Hematopoietic multipotent progenitor cell treated with erythropoietin and hydrocortisone succinate and interleukin-3 and kit ligand, for 8 days (in vitro differentiated cells): ENCODE measurements at places on chromosomes 2 and 18.

DNA sequence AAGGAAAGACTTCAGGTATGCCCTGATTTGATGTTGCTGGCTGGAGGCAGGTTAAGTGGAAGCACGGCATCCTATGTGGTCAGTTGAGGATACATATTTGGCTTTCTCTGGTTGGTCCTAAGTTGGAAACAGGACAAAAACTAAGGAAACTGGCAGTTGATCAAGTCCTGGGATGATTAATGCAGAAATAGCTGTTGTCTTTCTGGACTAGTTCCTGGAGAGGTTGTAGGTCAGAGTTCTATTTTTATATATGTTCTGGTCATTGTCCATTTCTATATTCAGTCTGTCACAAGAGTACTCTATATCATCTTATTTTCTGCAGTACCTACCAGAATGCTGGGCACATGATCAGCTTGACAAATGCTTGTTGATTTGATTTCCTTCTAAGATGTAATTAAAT is 4.0 kb upstream of the SLC35F5 start:
- DNase-seq, result no peak

DNA sequence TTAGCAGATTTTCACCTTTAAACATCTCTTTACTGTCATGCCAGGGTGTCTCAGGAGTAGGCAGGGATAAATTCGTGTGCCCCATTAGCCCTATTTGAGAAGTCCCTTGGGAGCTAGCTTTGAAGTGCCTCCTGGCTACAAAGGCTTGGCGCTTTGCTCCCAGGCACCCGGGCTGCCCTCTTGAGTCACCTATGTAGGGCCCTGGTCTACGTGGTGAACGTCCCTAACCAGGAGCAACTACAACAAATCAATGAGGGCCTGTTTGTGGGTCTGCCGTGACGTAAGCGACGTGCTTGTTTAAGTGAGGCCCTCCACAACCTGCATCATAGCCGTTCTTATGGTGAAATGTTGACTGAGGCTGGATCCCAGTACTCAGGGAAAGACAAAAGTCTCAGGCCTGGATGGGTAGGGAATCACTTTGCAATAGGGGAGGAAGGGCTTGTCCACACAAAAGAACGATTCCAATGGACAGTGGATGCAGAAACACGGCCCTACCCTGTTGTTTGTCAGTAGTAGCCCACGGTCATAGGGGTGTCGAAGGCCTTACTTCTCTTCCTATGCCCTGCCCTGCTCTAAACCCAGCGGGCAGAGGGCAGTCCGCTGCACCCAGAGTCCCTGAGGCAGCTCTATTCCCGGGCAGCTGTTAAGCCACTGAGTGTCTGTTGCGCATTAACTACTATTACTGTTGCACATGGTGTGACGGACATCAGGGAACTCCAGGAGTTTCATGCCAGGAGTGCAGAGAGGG is 93.9 kb downstream of the INHBB start:
- no peak for DNase-seq

- DNase-seq, result no peak
Measured at GRCh38 chr2:19579461-19579860, 221.0 kb upstream of the OSR1 start.

DNA sequence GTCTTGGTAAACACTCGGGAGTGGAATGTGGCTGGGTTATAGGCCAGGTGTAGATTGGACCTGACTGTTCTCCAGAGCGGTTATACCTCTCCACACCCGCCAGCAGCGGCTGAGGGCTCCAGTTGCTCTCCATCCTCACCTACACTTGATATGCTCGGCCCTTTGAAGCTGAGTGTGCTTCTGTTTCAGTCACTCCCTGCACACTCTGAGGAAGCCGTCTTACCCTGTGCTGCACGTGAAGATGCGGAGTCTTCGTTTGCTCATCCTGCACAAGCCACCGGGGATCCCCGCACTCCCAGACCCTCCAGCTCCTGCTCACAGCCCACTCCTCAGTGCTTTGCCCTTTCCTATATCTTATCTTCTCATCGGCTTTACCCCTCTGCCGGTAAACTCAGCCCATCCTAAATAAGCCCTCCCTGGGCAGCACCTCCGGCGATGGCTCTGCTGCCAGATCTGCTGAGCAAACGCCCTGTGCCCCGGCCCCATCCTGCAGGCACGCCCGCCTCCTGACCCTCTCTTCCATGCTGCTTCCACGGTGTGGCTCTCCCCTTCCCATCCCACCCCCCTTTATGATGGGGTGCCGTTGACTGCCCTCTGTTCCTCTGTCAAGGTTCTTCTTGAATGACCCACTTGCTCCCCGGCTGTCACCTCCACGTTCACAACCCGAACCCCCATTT is 47.3 kb upstream of the ODC1 start:
- no peak for DNase-seq

- DNase-seq, result no peak
Measured at GRCh38 chr2:19536136-19536535, 177.7 kb upstream of the OSR1 start.

DNA sequence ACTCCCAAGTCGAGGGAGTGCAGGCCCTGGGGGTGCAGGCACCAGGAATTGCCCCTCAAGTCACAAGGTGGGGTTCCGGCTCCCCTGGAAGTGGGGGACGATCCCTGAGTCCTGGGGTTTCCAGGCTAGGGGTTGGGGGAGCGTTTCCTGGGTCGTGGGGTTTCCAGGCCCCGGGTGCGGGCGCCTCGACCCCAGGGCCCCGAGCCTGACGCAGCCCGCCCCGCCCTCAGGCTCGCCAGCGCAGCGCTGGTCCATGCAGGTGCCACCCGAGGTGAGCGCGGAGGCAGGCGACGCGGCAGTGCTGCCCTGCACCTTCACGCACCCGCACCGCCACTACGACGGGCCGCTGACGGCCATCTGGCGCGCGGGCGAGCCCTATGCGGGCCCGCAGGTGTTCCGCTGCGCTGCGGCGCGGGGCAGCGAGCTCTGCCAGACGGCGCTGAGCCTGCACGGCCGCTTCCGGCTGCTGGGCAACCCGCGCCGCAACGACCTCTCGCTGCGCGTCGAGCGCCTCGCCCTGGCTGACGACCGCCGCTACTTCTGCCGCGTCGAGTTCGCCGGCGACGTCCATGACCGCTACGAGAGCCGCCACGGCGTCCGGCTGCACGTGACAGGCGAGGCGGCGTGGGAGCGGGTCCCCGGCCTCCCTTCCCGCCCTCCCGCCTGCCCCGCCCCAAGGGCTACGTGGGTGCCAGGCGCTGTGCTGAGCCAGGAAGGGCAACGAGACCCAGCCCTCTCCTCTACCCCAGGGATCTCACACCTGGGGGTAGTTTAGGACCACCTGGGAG is 12.0 kb downstream of the SIGLEC15 start:
- peak; percentile 65 for DNase-seq

DNA sequence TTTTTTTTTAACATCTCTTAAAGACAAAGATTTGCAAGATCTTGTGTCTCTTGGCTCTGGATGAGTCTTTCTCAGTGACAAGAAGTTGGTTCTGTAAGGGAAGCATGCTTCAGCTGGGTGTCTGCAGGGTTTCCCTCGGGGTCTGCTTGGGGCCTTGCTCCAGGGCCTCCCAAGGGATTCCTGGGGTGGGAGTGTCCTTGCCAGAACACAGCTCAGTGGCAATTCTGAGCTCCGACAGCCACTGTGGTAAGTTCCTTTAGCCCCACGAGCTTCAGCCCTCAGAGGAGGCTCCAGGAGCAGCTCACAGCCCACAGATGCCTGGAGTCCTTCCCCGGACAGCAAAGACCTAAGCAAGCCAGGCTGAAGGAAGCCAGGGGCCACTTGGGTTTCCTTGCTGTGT is 52.4 kb downstream of the EMX1 start:
- no peak for DNase-seq

DNA sequence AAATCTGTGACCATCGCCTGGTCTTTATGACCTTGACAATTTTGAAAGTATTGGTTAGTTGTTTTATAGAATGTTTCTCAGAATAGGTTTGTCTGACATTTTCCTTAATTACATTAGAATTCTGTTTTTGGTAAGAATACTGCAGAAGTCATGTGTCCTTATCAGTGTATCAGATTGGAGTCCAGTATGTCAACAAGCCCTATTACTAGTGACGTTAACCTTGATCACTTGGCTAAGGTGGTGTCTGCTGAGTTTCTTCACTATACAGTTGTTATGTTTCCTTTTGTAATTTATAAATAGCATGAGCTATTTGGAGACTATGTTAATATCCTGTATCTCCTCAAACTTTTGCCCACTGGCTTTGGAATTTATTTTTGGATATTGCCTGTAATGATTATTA is 10.8 kb upstream of the IL36G start:
- DNase-seq, result no peak

GRCh38 chr2:25165992-25166875 is 2.1 kb downstream of the POMC start:
- peak; percentile 44 for DNase-seq

DNA sequence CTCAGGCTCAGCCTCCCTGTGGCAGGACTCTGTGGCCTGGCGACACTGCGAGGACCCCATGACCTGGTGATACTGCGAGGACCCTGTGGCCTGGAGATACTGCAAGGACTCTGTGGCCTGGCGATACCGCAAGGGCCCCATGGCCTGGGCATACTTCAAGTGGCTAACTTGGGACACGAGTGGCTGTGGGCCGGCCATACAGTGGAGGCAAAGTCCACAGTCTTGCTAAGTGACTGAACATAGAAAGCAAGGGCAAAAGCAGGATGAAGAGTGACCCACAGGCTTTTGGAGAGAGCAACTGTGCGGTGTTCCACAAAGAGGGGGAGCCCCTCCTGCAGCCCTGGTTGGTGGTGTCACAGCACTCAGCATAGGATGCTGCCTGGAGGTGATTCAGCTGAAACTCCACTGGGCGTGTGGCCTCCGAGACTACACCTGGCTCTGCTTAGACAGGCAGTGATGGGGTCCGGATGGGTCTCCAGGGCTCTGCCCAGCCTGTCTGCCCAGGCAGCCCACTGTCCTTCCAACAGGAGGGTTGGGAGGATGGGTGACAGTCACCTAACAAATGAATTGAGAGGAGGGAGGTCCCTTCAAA is 691.0 kb upstream of the HS6ST1 start:
- DNase-seq, result no peak

GRCh38 chr2:174784316-174784715 is 20.0 kb upstream of the CHRNA1 start:
- no peak for DNase-seq

- DNase-seq, result no peak
Measured at GRCh38 chr2:195666113-195666712, 9.2 kb downstream of the SLC39A10 start.

DNA sequence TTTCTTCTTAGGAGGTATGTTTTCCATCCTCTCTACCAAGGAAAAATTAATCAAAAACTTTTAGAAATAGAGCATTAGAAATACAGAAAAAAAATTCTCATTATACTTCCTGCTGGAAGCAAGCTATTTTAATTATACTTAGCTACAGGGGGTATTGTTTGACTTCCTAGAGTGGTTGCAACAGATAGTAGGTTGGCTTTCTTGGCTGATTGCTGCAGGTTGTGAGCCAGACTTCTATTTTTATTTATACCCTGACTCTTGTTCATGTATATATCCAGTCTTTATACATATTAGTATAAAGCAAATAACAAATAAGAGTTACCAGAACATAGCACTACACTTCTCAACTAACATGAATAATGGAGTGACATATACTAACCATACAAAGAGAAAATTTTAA is 460.8 kb upstream of the REG3G start:
- DNase-seq, result no peak

DNA sequence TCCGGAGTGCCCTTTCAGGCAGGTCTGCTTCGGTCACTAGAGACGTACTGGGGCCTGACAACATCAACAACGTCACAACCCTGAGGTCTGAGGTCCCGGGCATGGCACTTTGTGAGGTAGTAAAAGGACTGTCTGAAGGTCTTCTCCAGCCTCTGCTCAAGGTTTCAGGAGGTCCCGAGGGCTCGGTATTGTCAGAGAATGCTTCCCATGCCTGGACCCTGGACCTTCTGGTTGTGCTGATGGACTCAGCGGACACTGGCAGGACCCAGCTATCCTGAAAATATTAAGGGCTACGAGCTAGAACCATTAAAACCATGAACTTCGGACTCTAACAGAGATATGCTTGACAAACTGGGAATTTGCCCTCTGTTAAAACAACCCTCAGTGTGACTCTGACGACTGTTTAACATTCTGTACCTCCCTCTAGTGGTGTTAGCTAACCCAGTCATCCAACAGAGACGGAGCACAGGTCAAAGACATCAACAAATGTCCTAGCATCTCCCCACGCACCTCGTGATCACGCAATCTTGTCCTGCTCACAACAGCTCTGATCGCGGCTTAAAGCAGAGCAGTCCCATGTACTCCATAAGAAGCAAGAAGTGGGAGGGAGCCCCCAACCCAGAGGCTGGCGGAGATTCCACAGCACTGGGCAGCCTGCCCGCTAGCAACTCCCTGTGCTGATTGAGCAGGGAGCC is 96.5 kb downstream of the CCDC93 start:
- DNase-seq, result no peak

DNA sequence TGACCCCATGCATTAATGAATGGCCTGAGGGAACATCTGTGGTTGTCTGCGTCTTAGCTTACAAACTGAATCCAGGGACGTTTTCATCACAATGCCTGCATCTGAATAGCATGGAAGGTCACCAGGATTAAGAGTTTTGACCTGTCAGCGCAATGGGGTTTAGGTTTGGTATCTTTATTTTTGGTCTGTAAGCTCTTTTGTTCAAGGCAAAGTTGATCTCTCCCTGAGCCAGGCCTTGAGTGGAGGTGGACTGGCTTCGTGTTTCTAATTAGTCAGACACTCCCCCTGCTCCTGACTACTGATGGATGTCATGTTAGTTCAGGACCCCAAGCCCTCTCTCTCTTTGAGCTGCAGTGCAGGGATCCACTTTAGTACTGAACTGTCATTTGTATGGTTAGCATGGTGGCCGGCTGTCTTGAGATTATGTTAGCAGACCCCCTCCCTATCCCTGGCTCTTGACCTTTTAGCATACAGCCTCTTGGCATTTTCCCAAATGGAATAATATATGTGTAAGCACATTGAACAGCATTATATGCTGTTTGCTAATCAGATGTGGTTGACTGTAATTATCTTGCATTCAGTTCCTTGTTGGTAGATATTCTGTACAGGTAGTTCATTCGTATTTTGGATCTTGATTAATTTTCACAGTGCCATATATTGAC is 59.2 kb downstream of the LYPD6 start:
- DNase-seq, result no peak

GRCh38 chr18:48161191-48161910 is 230.9 kb upstream of the SMAD2 start:
- peak; percentile 50 for DNase-seq

- no peak for DNase-seq
Measured at GRCh38 chr2:126856403-126856802, 42.3 kb upstream of the TEX51 start.

- DNase-seq, result no peak
Measured at GRCh38 chr2:240275386-240275785, 134.9 kb upstream of the OTOS start.

- DNase-seq, result peak; percentile 25
Measured at GRCh38 chr2:9655441-9656269, 24.9 kb upstream of the YWHAQ start.

- no peak for DNase-seq
Measured at GRCh38 chr2:200450288-200450687, 59.6 kb downstream of the KCTD18 start.
